Hematopoietic multipotent progenitor cell treated with erythropoietin and hydrocortisone succinate and interleukin-3 and kit ligand, for 4 days (in vitro differentiated cells): ENCODE measurements at places on chromosomes 5 and 9.

GRCh38 chr9:93298498-93299417 lies 114.8 kb downstream of the WNK2 start:
- DNase-seq, result no peak

DNA sequence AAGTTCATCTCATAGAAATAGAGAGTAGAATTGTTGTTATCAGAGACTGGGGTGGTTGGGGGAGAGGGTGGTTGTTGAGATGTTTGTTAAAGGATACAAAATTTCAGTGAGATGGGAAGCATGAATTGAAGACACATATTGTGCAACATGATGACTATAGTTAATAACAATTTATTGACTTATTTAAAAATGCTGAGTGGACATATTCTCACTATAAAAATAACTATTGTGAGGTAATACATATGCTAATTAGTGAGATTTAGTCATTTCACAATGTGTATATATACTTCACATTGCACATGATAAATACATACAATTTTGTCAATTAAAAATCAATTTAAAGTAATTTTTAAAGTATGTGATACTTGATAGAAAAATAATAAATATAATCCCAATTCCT lies 722.5 kb upstream of the CHD1 start:
- no peak for DNase-seq

DNA sequence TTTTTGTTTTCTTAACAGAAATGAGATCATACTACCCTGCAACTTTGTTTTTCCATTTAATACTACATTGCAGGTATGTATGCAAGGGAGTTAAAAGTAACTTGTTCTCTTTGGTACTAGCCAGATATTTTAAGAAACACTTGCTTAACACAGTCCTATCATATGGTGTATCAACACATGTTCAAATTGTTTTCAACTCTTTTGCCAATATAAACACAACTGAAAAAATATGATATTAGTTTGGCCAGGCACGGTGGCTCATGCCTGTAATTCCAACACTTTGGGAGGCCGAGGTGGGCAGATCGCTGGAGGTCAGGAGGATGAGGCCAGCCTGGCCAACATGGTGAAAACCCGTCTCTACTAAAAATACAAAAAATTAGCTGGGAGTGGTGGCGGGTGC lies 41.6 kb downstream of the RNF38 start:
- no peak for DNase-seq

- no peak for DNase-seq
Measured at GRCh38 chr5:71483355-71483754, 27.9 kb downstream of the BDP1 start.

- DNase-seq, result peak; percentile 67
Measured at GRCh38 chr5:177462021-177462670, 11.3 kb downstream of the DBN1 start.

DNA sequence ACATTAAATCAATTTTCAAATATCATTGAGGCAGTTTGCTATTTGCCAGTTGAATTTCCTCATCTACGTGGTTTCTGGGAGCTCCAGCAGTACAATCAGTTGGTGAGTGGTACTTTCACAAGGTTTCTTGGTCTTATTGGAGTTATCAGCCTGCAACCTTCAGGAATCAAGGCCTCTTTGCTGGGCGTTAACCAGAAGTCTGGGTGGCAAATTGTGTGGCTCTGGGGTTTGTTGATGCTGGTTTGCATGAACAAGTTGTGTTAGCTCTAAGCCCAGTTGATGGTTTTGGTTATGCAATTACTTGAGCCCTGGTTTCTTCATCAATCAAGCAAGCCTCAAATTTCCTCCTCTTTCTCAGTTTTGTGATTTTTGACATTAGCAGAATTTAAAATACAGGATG lies 152.9 kb upstream of the ANKRD55 start:
- DNase-seq, result peak; percentile 49

DNA sequence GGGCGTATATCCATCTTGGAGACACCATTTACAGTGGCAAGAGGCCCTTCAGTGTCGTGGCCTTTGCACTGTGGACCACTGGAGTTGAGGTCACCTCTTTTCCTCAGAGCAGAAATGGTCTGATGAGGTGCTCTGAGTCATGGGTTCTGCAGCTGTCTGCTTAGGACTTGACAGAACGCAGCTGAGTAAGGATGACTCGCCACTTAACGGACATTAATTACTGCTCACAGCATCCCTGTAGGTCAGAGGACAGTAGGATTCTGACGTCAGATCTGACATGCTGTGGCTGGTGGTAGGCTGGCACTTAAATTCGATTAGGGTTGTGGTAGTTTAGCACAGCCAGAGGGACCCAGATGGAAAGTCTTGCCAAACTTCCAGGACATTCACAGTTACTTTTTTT lies 479.4 kb downstream of the DMAC1 start:
- peak; percentile 22 for DNase-seq

- DNase-seq, result no peak
Measured at GRCh38 chr5:42422656-42423280, 471 bp upstream of the GHR start.

GRCh38 chr5:62935660-62936059 lies 357.0 kb downstream of the LRRC70 start:
- DNase-seq, result no peak

- peak; percentile 49 for DNase-seq
Measured at GRCh38 chr9:89445801-89446251, 52.1 kb downstream of the SEMA4D start.

GRCh38 chr5:168447808-168448207 lies 38.5 kb upstream of the RARS1 start:
- DNase-seq, result no peak

DNA sequence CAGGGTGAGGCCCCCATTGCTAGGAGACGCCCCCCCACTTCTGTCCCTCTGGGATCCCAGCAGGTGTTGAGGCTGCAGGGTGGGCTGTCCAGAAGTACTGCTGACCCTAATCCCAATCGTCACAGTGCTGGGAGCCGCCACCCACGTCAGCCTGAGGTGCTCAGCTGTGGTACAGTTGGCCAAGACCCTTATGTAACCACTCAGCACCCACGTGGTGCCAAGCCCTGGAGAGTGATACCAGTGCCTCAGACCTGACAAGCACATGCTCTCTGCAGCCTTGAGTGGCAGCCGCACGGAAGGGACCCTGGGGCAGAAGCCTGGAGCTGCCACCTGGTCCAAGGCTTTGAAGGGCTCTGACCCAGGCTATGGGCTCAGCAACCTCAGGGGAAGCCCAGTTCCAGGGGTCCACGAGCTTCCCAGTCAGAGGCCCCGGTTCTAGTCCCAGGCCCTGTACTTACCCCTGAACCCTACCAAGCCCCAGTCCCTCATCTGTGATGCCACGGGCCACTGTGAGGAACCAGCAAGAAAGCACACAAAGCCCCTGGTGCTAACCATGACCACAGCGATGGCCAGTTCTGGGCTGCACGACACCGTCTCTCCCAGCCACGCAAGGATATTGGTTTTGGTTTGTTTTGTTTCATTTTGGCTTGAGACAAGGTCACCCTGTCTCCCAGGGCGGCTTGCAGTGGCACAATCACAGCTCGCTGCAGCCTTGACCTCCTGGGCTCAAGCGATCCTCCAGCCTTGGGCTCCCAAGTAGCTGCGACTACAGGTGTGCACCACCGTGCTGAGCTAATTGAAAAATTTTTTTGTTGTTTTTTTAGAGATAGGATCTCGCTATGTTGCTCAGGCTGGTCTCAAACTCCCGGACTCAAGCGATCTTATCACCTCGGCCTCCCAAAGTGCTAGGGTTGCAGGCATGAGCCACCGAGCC lies 50.7 kb downstream of the DBH start:
- DNase-seq, result no peak

DNA sequence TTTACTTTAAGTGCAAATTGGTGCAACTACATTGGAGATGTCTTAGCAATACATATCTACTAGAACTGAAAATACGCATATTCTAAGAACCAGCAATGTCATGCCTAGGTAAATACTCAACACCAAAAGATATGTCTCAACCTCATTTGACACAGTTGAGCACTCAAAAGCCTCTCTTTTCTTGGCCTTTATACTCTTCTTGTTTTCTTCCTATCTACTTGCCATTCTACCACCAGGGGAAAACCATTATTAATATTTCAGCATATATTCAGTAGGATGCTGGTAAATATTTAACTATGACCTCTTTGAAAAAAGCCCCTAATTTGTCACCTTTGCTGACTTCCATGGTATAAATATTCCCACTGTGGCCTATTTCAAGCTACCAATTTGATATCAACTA lies 443.8 kb downstream of the LRRC70 start:
- no peak for DNase-seq

- DNase-seq, result no peak
Measured at GRCh38 chr5:114416254-114416653, 54.4 kb downstream of the KCNN2 start.

GRCh38 chr5:119452060-119452372 lies 281 bp upstream of the HSD17B4 start:
- no peak for DNase-seq

DNA sequence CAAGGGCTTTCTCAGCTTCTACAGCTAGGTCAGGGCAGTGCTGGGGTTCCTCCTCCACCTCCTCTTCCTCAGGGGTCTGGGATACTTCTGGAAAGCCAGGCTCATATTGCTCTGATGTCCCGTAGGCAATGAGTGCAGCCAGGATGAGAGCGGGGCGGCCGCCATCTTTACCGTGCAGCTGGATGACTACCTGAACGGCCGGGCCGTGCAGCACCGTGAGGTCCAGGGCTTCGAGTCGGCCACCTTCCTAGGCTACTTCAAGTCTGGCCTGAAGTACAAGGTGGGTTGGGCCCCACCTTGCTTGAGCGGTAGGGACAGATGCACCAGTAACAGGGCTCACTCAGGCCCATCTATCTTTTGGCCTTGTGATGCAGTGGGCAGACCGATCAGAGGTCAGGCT lies 34.8 kb downstream of the GSN start:
- DNase-seq, result no peak

DNA sequence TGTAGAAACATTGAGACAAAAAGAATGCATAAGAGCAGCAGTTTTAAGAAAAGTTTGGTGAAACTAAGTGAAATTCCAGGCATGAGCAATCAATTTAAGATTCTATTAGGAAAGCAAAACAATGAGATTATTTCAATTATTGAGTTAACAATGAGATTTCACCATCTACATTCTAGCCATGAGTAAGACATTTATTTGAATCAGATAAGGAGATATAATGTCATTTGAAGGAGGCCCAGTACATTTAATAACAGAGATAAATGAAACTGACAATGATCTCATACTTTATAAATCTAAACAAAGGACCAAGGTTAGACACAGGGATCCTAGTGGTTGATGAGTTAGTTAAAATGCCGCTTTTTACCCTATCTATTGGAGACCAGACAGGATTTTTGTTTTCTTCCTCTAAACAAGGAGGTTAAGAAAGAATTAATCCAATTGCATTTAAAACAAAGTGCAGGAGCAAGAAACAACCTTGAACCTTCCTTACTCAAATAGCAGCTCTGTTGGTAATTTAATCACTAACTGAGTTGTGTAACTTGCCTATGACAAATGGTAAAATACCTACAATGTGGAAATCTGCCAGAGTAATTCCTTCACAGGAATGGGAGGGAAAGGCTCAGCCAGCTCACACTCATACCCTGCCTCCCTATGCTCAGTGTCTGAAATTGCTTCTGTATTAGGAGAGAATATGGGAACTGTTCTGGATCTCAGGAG lies 103.5 kb upstream of the NR3C1 start:
- DNase-seq, result peak; percentile 4

DNA sequence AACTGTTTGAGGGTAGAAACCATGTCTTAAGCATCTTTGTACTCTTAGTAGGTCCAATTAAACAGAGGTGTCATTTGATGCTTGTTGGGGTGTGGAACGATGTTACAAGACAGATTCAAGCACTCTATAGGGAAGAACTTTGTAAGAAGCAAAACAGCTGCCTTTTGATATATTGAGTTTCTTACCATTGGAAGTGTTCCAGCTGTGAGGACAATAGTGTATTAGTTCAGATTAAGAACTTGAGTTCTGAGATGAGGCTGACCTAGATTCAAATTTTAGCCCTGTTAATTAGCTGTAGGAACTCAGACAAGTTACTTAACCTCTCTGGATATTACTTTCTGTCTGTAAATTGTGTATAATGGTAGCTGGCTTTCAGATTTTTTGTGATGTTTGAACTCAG lies 19.6 kb upstream of the ZNF462 start:
- no peak for DNase-seq

- no peak for DNase-seq
Measured at GRCh38 chr9:93645921-93646639, 69.7 kb downstream of the PHF2 start.

DNA sequence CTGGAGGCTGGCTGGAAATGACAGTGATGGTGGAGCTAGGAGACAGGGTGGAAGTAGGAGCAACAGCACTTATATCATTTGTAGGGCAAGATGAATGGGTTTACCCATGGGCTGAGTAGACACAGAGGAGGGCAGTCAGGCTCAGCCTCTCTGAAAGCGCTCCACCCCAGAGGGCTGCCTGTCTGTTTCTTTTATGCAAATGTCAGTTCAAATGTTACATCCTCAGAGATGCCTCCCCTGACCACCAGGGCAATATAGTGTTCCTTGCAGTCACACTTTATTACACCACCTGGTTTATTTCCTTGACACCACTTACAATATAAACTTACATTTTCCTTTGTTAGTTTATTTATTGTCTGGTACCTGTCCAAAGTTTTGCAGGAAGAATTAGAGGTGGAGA lies 159.5 kb upstream of the IL12B start:
- no peak for DNase-seq
